ENCODE measurements at places on chromosomes 1 and 21.

DNA sequence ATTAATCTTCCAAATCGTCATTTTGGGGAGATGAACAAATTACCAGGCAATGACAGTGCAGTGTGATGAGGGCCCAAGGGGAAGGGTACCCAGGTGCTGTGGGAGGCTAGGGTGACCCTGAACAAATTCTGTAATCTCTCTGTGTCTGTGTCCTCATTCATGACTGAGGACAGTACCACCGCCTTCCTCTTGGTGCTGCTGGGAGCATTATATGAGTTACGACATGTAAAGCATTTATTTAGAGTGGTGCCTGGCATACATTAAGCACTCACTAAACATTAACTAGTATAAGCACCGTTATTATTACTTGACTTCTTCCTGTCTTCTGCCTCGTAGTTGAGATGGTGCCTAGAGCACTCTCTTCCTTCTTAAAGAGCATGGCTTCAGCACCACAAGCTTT is 468.2 kb upstream of the VAMP3 start:
- DNase-seq = no peak

DNA sequence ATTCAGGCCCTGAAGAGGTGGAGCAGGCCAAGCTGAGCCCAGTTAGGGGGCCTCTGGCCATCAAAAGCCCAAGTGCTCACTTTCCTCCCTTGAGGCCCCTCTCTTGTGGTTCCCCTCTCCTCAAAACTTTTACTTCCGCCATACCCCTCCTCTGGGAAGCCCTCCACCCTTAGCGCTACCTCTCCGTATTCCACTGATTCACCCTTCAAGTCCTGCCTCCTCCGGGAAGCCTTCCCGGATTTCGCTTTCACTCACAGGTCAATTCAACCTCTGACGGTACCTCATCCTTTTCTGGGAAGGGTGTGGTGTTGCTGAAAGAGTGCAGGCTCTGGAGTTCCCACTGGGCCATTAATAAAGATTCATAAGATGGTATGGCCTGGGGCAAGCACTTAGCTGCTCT is 19.1 kb downstream of the SPOCD1 start:
- DNase-seq = no peak

- no peak for DNase-seq
Measured at GRCh38 chr1:223712194-223712849, at the start of gene CAPN2. Gene CAPN2, plus strand, starts transcription at chr1:223712539. Its CDS starts 102 bp downstream, at chr1:223712641.

DNA sequence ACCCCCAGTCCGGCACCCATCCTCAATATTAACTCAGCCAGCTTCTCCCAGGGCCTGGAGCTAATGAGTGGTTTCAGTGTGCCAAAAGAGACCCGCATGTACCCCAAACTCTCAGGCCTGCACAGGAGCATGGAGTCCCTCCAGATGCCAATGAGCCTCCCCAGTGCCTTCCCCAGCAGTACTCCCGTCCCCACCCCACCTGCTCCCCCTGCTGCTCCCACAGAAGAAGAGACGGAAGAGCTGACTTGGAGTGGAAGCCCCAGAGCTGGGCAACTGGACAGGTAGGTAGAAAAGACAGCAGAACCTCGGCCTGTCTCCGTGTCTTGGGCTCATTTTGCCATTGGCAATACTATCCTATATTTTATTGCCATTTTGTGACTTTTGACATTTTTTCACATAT is 45.4 kb upstream of the IPO9 start:
- DNase-seq = no peak

- DNase-seq = no peak
Measured at GRCh38 chr1:97693601-97694000, 227.2 kb downstream of the DPYD start.

- DNase-seq = no peak
Measured at GRCh38 chr1:173869021-173869359, 810 bp downstream of the ZBTB37 start.

DNA sequence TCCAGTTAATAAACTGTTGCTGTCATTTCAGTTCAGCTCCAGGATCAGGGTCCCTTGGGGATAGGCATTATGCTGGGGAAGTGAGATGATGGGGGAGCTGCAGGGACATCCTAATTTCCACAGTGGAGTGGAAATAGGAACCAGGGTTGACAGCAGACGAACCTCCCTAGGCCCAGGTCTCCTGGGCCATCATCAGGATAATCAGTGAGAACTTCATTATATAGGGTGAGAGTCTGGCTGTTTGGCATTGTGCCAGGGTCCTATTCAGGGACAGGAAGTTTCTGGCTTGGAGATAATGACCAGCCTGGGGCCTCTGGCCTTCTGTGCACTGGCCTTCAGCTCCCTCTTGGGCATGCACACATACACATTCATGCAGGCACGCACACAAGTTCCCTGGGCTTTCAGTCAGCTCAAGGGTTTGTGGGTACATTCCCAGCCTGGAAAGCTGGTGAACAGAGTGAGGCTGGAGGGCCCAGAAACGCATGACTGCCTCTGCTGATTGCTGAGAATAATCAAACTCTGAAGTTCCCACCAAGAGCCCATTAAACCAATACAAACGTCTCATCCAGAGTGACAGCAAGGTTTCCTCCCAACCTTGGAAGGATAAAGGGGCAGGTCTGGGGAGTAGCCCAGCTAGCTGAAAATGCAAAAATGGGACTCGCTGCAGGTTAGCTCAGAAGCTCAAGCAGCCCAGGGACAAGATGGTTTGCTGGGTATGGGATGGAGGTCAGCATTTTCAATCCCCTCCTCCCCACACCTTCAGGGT is 13.9 kb upstream of the LRIG2 start:
- no peak for DNase-seq

DNA sequence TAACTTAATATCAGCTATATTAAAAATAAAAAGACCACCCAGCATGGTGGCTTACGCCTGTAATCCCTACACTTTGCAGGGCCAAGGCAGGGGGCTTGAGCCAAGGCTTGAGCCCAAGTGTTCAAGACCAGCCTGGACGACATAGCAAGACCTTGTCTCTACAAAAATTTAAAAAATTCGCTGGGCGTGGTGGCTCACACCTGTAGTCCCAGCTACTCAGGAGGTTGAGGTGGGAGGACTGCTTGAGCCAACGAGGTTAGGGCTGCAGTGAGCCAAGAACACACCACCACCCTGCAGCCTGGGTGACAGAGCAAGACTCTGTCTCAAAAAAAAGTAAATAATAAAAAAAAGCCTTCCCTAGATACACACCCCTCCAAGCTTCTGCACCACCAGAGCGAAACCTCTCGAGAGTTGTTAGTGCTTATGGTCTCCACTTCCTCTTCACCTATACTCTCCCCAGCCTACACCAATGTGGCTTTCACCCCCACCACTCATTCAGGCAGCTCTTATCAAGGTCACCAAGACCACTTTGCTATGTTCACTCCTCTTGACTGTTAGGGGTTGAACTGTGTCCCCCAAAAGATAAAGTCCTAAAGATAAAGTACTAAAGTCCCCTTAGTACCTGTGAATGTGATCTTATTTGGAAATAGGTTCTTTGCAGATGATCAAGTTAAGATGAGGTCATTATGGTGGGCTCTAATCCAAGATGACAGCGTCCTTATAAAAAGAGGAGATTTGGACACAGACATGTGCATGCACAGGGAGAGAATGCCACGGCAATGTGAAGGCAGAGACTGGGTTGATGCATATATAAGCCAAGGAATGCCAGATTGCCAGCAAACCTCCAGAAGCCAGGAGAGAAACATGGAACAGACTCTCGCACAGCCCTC is 6.8 kb upstream of the PPP1R15B start:
- DNase-seq = peak; percentile 52

DNA sequence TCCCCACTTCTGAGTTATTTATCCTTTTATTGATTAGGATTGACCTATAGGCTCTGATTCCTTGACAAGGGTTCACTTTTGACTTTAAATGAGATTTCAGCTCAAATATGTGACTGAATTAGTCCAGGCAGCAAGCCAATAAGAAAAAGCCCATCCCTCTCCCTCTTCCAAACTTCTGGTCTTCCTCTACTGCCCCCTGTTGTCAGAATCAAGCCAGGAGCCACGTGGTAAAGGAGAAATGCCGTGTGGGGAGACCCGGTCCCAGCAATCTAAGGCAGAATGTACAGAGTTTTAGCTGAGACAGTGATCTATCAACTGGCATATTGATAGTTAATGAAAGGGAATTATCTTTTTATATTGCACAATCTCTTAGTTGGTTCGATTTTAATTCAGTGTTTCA is 5.2 kb downstream of the ADAMTS5 start:
- peak; percentile 23 for DNase-seq

GRCh38 chr1:237851210-237851845 is 39.4 kb downstream of the ZP4 start:
- peak; percentile 39 for DNase-seq

DNA sequence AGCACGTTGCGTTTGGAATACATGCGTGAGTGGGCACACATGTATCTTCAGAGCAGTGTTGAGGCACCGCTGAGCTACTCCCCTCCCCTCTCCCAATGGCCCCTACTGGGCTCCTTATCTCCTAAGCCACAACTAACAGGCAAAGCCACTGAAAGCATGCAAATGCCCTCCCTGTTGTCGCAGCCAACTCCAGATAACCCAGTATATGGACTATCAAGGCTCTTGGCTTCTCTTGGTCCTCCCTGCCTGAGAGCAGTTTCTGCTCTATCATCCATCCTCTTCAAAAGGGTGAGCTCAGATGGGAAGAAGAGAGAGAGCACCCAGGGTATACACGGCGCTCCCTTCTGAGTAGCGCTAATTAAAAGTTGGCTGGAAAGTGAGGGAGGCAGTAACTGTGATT is 58.5 kb upstream of the CNTN2 start:
- DNase-seq = no peak

DNA sequence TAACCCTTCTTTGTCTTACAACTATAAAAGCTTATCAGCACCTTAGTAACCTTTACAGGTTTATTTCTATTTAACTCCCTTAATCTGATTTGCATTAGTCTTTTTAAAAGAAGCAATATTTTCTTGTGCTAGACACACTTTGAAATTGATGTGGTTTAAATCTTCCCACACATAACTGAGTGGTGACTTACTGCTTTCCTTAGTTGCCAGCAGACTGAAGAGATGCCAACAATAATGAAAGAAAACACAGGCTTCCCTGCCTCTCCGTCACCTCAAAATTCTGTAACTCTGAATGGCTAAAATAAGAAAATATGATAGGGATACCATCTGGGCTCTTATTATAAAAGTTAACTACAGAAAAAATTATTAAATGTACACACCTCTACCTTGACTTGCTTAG is 196.8 kb downstream of the PTBP2 start:
- no peak for DNase-seq

DNA sequence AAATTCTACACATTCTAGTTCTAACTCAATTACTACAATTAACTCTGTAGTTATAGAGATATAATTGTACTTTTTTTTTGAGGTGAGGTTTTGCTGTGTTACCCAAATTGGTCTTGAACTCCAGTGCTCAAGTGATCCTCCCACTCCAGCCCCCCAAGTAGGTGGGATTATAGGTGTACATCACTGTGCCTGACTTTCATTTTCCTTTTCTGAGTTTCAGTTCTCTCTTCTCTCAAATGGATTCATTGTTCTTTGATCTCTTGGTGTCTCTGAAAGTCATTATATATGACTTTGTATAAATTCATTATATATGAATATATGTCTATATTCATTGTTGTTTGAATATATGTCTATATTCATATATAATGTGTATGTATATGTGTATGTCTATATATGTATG is 74.0 kb upstream of the GALNT2 start:
- DNase-seq = no peak

GRCh38 chr1:57195436-57195941 is 228.4 kb downstream of the DAB1 start:
- DNase-seq = no peak

- no peak for DNase-seq
Measured at GRCh38 chr1:179297105-179297378, 3.4 kb downstream of the SOAT1 start.

GRCh38 chr1:204065174-204065985 is 7.5 kb upstream of the SOX13 start:
- DNase-seq = no peak

GRCh38 chr1:180614730-180615129 is 17.1 kb upstream of the XPR1 start:
- DNase-seq = no peak

DNA sequence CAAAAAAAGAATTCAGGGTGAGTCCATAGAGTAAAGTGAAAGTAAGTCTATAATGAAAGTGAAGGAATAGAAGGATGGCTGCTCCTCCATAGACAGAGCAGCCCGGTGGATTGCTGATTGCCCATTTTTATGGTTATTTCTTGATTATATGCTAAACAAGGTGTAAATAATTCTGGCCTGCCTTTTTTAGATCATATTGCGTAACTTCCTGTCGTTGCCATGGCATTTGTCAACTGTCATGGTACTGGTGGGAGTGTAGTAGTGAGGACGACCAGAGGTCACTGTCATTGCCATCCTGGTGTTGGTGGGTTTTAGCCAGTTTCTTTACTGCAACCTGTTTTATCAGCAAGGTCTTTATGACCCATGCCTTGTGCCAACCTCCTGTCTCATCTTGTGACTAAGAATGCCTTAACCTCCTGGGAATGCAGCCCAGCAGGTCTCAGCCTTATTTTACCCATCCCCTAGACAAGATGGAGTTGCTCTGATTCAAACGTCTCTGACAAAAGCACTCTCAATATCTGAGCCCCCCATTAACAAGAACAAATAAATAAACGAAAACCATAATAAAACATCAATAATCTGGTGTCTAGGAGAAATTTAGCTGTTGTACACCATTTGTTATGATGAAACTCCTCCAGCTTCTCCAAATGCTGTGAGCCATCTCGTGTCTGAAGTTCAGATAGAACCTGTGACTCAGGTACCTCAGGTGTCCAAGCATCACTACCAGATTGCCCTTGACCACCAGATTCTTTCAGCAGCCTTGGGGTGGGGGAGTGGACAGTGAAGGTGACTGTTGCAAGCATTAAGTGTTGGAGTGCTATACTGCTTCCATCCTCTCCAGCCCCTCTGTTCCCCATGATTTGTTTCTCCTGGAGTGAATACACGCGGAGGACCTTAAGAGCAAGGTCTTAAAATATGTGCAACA is 36.0 kb downstream of the EBNA1BP2 start:
- no peak for DNase-seq

DNA sequence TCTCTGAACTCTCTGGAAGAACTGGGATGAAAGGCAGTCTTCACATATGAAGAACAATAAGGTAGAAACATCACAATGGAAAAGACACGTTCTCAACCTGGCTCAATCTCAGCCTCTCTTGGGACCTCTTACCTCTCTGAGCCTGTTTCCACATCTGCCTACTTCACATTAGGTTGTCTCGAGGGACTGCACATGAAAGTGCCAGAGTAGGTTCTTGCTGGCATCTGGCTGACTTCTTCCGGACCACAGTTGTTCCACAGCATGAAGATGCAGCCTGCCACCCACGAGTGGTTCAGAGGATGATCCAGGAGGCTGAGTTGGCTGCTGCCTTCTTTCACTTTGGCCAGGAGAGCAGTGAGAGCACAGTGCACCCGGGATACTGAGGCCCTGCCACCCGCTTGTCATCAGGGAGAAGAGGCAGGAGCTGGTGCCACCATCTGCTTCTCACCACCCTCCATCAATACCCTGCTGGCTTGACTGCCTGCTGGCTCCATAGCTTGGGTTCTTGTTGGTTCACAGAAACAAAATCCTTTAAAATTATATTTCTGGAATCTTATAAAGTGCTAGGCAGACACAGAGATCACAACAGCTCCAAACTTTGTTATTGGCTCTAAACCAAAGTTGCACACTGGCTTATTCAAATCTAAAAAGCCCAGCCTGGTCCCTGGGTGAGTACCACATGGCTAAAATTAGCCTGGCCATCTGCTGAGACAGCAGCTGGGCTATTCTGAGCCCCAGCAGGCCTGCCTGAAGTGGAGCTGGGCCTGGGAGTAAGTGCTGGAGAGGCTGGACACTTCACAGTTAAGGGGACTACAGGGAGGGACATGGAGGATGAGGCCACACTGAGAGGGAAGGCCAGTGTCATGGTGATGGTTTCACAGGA is 46.9 kb upstream of the LIN9 start:
- no peak for DNase-seq

GRCh38 chr21:27614231-27614630 is 647.3 kb upstream of the ADAMTS5 start:
- no peak for DNase-seq
